Inflammatory macrophage treated with lipopolysaccharide for 4 hours (primary cell): ENCODE measurements at places on chromosomes 7 and 10.

- DNase-seq = no peak
Measured at GRCh38 chr10:69103784-69104183, 15.9 kb downstream of the SRGN start.

DNA sequence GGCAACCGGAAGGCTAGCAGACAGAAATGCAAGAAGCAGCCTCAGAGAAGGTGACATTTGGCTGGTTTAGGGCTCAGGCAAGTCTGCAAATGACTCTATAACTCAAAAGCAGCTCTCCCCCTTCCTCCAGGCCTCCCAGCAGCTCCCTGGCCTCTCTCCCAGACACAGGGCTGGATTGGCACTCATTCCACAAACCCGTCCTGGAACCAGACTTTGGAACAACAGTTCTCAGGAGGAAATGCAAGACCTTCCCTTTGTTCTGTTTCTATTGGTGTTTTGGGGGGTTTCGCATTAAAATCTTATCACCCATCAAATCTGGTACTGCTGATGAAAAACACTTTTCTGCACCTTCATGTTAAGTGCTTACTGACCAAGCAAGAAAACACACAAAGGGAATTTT is 40.3 kb upstream of the EFCAB10 start:
- DNase-seq = no peak

DNA sequence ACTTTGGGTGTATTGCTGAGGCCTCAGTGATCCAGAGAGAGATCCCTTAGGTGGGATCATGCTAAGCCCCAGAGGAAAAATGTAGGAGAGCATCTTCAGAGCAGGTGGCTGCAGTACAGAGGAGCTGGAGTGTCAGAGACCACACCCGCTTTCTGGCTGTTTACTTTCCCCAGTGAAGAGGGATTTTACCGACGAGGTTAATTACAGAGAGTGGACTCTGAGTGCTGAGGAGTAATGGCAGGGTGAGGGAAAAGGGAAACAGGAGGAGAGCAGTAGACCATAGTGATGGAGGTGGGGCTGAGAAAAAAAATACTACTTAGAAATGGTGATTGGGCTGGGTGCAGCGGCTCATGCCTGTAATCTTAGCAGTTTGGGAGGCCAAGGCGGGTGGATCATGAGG is 43.3 kb upstream of the HBP1 start:
- no peak for DNase-seq

DNA sequence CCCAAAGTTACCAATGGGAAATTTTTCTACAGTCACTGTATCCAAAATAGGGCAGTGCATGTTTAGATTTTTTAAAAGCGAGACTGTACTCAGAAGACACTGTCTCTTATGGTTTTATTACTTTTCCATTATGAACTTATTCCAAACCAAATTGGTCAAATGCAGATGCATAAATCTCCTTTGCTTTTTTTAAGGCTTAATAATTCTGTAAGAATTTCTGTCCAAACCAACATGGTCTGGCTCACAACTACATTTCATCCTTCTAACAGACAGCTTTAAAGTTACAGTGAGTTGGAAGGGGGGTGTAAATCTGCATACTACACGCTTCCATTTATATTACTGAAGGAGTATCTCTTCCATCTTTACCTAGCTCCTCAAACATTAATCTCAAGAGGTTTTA is 199.2 kb downstream of the SLC25A13 start:
- DNase-seq = no peak

GRCh38 chr7:78134256-78134655 is 335.7 kb downstream of the PHTF2 start:
- no peak for DNase-seq

DNA sequence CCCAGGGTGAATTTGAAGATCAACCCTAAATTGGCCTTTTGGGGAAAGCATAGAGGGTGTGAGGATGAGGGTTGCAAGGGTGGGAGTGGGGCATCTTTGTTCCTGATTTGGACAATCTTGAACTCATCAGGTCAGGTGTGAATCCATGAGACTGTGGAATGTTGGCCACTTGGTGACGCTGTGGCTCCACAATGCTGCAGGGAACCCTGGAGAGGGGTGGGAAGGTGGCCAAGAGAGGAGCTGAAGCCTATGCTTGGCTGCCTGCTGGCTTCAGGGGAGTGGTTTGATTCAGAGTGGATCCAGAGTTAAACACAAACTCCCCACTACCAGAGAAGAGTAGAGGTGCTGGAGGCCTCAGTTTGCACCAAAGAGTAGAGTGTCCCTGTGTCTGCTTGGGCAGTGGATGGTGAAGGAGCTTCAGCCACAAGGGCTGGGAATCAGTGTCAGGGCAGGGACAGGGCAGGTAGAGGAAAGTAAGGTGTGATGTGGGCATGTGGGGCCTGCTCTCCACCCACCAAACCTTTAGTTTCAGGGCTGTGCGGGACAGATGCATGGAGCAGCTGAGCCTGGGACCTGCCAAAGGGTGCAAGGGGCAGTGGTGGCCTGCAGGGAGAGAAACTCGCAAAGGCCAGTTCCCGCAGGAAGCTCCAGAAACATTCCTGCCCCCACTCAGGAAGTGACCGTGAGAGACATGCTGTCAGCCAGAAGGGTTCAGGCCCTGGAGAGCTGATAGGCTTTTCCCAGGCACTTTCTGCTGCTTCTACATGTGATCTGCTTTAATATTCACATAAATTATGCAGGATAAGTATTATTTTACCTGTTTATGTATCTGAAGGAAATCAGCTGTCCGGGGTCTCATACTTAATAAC is 81.0 kb upstream of the PRSS58 start:
- DNase-seq = no peak

DNA sequence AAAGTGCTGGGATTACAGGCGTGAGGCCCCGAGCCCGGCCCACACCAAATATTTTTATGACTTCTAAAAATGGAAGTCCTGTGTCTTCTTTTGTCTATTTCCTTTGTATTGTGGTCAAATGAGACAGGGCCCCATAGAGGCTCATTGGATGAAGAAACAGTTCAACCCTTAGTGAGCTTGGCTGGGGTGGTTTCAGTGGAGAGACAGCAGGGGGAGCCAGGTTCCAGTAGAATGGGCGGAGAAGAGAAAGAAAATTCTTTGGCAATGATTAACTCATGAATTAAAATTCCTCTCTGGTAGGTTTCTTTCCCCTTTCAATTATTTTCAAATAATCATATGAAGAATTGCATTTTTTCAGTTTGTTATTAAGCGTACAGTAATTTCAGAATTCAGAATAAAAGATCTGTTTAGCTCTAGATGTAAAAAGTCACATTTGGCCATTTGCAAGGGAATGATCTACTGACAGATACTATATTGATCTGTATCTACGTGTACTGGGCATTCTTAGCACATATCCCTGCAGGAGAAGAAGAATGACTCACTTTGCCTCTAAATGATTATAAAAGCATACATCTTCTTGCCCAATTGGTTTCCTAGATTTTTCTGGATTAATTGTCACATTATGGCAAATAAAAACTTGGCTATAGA is 43.2 kb downstream of the PNLIPRP3 start:
- DNase-seq = peak; percentile 28

GRCh38 chr7:14836571-14837189 is 65.9 kb downstream of the DGKB start:
- no peak for DNase-seq

GRCh38 chr10:9505546-9505945 is 1451.1 kb downstream of the GATA3 start:
- DNase-seq = no peak

DNA sequence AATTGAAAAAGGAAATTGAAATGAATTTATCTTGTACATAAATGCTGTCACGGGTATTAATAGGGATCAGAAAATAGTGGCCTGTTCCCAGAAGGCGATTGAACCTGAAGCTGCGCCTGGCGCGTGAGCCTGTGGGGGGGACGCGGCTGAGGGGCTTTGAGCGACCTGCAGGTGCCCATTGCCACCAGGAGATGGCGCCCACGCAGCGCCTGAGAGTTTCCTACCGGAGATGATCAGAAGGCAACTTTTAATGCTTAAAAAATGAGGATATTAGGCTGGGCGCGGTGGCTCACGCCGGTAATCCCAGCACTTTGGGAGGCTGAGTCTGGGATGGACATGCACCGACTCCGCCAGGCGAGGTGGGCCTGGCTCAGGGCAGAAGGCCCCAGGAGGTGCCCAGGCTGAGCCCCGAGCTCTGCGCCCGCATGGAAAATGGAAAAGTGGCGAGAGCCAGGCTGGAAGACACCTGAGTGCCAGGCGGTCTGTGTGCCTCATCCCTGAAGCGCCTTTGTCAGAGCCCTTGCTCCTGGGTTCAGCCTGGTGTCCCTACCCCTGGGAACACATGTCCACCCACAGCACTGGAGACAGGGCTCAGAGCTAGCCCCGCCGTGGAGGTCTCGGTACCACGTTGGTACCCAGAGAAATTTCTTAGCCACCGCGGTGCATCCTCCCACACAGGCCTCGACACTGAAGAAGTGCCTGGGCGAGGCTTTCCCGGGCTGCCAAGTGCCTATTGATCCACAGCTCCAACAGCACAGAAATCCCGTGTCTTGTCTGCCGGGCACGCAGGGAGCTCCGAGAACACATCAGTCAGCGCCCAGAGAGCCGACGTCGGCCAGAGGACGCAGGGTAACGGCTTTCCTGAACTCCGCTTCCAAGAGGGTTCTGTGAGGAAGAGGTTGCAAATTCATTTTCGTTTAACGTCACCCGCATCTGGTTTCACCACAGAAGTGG is 117.4 kb downstream of the INPP5A start:
- DNase-seq = peak; percentile 43

DNA sequence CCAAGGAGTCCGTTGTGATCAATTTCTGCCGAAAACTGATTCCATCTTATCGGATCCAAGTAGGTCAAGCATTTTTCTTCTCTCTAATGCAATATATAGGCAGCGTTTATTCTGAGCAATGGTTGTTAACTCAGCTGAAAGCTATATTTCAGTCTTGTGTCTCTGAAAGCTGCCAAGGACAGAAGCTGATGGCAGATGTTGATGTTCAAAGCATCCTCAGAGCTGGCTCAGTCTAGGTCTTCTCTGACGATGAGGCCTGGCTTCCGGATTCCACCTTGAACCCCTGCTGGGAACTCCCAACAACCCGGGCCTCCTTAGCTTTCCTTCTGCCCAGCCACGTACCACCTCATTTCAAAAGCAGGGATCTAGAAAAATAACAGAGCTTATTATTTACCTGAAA is 863.6 kb downstream of the NRG3 start:
- DNase-seq = no peak

DNA sequence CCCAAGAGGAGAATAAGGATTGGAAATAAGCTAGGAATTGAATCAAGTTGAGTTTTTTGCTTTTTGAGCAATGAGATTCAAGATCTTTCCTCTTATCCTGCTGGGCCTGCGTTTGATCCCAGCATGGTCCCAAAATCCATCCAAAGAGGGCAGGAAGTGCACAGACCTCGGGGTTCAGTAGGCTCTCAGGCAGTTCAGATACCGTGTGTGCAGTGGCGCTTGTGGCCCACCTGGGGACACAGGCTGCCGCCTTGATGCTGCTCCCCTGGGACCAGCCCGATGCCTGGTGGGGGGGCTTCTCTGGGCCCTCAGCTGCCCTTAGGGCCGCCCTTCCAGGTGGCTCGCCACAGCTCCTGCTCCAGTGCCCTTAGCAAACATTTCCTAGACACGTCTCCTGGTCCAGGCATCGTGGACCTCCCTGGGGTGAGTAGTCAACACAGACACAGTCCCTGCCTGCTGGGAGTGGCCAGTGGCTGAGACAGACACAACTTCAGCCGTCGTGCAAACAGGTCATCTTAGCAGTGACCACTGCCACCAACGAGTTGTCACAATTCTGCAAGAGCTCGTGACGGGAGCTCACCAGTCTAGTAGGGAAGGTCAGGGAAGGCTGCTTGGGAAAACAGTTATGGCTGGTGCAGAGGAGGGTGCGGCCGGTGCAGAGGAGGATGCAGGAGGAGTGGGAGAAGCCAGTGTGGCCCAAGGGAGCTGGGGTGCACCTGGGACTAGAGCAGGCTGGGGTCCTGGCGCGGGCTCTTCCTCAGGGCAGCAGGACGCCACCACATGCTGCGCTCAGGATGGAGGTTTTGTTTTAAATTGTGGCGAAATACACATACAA is 21.7 kb upstream of the JAKMIP3 start:
- no peak for DNase-seq

DNA sequence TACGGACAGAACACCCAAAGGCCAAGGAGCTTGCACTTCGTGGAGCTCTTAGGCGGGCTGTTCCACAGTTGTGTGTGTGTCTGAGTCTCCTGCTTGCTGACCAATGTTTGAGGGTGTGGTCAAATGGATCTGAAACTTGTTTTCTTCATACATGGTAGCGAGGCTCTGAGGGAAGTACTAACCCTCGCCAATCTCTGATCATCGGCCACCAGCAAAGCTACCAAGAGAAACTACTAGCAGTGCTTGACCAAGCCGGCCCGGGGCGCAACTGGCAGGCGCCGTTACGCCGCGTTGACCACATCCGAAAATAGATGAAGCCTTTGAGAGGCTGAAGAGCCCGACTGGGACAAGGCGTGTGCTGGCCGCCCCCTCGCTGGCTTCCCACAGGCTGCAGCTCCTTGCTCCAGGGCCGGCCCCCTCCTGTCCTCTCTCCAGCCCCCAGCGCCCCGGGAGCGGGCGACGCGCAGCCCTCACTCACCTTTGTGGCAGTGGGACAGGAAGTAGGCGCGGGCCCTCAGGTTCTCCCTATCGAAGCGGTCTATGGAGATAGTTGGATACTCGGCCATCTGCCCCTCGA is 384 bp downstream of the DCLRE1C start:
- peak; percentile 80 for DNase-seq

- no peak for DNase-seq
Measured at GRCh38 chr7:39667341-39667923, 44.1 kb downstream of the RALA start.

DNA sequence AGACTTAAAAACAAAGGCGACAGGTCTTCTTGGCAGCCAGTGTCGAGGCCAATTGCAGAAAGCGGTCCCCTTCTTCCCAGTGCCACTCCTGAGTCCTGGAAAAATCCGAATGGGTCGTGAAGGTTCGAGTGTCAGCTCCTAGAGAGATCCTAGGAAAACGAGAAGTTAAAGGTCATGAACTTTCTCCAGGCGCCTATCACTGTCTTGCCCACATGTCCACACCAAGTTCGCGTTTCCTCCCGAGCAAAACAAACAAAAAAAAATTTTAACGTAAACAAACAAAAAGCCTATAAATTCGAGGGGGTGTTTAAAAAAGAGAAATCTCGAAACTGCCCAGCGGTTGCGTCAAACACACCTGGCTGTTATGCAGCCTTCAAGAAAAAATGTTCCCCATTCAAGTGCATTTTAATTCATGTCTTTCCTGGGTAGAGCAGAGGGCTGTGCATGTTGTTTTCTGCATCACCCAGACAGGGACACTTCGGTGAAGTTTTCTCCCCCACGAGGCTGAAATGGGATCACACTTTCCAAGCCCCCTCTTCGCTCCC is 1.5 kb downstream of the ARHGAP21 start:
- peak; percentile 44 for DNase-seq

GRCh38 chr10:73865107-73865458 is 9.3 kb downstream of the CAMK2G start:
- DNase-seq = no peak
